ENCODE measurements at places on chromosomes 2 and 18.

DNA sequence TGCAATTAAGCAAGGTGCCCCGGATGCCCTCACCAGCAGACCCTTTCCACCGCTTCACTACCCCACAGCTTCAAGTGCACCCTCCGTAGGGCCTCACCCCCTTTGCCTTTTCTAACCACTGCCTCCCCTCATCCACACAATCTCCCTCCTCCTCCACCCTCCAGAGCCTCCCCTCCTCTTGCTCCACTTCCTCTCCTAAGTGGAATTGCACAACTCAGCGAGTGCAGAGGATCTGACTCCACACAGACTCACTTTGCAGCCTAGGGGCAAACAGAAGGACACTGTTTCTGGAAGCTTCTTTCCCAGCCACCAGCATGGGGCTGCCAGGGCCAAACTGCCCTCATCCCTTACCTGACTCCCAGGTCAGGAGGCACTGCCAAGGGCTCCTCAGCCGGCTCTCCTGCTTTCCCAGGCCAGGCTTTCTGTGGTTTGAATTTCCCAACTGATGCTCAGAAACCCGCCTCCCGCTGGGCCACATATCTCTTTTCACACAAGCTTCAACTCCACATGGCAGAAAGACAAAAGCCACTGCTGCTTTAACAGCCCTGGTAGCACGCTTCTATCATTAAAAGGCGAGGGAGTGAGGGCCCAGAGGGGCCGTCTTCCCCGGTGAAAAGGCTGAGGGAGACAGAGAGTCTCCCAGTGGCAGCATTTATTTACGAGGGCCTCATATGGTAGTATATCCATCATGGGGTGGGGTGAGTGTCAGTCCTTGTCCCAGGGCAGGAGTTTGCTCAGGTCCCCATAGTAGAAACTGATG is 74.7 kb upstream of the MGAT4A start:
- no peak for DNase-seq

DNA sequence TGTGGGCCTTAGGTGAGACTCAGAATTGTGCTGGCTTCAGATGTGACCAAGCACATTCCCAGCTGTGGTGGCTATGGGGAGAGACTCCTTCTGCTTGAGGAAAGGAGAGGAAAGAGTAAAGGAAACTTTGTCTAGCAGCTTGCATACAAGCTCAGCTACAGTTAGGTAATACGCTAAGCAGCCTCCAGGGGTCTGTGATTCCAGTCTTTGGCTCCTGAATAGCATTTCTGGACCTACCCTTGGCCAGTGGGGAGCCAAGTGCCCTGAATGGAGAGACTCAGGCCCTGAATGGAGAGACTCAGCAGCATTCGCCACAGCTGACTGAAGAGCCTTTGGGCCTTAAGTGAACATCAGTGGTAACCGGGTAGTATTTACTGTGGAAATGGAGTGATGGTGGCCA is 227.4 kb upstream of the CDH7 start:
- DNase-seq = no peak

GRCh38 chr2:198376677-198377076 is 572.3 kb downstream of the PLCL1 start:
- DNase-seq = no peak

GRCh38 chr2:15959331-15960153 is 19.2 kb downstream of the MYCN start:
- DNase-seq = no peak

- DNase-seq = no peak
These were observed at the start of gene TFPI for GRCh38 chr2:187554011-187554703. TSS of gene TFPI (minus strand) at chr2:187554435. CDS start at chr2:187503768, 50,667 bp downstream.

DNA sequence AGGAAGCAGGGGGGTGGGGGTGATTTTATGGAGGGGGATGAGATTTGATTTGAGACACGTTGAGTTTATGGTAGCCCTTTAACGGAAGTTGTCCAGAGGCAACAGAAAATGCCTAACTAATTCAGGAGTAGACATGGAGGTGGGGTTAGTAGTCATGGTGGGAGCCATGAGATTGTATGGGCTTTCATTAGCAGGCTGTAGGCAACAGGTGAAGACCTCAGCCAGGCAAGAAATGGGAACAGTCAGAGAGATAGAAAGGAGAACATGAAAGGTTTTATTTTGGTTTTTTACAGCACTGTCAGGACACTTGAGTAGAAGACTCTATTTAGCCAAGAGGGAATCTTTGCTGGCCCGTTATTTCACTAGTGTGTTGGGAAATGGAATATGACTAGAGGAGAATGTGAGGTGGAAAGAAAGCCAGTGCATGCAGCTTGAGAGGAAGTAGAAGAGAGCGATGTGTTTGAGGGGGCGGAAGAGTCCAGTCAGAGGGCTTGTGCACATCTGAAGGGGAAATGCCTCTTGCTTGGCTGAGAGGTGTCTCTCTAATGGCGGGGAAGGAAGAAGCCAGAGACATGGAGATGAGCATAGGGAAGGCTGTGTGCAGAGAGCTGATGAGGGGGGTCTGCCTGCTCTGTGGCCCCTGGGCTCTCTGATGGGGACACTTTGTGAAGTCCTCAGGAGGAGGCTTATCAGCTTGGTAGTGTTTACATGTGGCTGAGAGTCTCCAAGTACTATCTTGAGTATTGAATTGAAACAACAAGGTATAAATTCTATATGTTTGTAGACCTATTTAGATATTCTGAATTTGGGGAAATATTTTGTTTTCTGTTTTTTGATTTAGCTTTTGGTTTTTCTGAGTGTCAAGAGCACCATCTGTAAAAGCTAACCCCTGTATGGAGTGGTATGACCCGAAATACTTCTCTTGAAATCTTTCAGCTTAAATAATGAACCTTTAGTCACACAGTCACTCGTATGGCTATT is 66.9 kb upstream of the ITM2C start:
- no peak for DNase-seq

DNA sequence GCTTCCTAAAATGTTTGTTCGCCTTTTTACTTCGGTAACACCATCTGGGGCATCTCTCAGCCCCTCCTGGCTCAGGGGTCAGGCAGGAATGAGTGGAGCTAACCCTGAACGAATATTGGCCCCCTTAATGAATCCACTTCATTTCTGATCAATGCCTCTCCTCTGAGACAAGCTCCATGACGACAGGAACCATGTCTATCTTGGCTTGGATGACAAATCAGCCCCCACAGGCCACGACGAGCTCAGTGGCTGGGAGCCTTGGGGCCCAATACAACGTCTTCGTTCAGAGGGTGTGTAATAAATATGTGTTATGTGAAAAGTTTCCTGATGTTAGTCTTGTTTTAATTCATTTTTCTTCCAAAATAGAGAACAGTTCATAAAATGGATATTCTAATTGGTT is 133.0 kb downstream of the COL6A3 start:
- no peak for DNase-seq

GRCh38 chr2:152646264-152646663 is 71.0 kb downstream of the PRPF40A start:
- DNase-seq = no peak

DNA sequence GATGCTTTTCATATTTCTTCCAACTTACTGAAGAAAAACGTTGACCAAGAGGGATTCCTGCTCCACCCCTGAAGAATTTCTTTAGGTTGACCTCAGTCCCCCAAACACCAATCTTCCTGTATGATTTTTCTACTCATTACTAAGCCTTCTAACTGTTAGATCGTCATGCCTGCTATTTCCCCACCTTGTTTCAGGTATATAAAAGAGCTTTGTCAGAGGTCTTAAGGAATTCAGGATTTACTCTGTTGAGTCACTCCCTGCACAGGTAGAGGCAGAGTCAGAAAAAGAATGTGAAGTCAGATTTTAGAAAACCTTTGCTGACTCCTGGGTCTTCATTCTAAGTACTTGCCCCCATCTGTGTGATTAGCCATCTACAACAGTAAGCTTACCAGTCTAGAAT is 83.8 kb upstream of the NOSTRIN start:
- no peak for DNase-seq

DNA sequence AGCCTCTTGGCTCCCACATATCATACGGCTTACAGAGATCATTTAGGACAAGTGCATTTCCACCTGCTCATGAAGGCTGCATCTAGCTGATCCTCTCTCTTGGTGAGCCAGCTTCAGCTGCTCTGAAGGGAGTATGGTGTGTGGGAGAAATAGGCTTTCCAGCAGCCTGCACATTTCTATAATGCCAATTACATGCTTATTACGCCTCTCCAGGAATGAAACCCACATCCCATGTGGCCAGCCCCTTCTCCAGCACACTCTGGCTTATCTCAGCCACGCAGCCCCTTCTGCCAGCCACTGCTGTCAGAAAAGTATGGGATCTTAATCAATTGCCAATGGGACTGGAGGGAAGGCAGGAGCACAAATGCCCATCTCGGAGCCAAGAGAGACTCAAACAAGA is 117.5 kb downstream of the GALNT14 start:
- DNase-seq = no peak

- DNase-seq = no peak
These were observed 59.7 kb downstream of the POLE4 start for GRCh38 chr2:75018162-75018561.

- peak; percentile 35 for DNase-seq
These were observed 19.0 kb downstream of the DNPEP start for GRCh38 chr2:219368690-219369191.

- no peak for DNase-seq
These were observed 130.8 kb upstream of the CDCA7 start for GRCh38 chr2:173223871-173224270.

GRCh38 chr2:148201075-148202004 is 180.4 kb downstream of the MBD5 start:
- DNase-seq = peak; percentile 4

DNA sequence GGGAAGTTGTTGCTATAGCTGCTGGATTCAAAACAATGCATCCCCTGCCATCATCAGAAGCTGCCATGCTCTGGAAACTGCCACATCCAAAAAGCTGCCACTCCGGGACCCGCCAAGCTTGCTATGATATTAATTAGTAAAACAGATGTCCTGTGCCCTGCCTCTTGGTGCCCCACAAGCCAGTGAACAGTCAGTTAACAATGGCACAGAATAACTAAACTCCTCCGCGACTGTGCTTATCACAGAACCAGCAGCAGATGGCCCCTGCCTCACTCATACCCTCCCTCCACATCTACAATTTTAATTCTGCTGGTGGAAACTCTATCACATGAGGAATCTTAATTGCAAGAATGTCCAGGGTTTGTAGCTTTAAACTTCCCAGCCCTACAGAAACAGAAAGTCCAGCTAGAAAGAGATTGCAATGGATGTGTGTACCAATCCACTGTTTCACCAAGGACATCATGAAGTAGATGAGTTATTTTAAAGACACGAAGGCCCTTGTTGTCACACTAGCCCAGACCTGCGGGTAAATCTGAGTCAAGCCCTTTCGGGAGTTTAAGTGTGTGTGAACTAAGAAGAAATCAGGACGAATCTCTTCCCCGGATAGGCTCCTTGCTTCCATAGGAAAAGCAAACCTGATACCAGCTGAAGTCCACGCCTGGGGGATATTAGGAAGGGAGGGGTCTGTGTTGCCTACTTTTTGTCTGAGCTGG is 7.4 kb upstream of the ACYP2 start:
- DNase-seq = no peak

DNA sequence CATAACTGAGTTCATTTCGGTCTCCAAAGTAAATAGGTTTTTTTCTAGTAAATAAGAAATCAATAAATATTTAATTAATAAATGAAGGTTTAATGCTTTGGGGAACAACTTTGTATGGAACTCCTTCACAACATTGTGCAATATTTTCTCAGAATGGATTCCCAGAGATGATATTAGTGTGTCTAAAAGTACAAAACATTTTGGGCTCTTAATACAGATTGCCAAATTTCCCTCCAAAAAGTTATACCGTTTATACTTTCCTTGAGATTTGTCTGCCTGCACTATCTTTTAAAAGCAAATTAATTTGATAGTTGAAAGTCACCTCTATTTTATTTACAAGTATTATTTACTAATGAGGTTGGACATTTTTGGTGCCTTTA is 151.8 kb downstream of the FAM161A start:
- DNase-seq = no peak

Data from COLO829 (cell line).